ENCODE measurements at places on chromosomes 1 and 21.

GRCh38 chr1:184755226-184756065, 788 bp upstream of the EDEM3 start:
- DNase-seq: no peak

GRCh38 chr1:161962091-161962887, 61.4 kb downstream of the OLFML2B start:
- DNase-seq: no peak

- DNase-seq: no peak
Measured at GRCh38 chr1:61568460-61569302, 156.3 kb downstream of the TM2D1 start.

DNA sequence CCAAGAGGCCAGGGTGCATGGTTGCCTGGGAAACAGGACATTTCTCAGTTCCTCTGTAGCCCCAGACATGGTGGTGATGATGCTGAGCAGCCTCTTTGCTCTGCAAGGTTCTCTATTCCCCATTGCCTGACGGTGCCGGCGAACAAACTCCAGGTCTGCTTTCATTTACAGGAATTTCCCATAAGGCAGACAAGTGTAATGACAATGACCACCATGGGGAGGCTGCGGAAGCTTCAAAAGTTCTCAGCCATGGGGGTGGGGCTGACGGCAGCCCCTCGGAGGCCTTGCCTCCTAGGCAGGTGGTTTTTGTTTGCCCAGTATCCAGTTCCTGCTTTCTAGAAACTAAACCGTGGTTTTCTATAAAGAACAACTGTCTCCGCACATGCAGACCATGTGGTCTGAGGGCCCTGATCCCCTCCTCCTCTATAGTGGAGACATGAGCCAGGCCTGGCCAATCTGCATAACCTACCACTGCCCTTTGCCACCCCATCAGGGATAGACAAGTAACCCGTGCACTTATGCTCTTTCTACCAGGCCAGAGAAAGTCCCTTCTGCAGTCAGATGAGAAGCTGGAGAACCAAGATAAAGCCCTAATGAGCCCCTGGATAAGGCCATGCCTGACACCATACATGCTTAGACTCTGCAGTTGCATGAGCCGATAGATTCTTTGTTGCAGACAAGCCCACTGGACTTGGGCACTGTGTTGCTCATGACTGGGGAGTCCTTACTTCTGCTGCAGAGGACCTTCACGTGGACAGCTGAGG, 54.1 kb downstream of the LDLRAD2 start:
- DNase-seq: no peak

DNA sequence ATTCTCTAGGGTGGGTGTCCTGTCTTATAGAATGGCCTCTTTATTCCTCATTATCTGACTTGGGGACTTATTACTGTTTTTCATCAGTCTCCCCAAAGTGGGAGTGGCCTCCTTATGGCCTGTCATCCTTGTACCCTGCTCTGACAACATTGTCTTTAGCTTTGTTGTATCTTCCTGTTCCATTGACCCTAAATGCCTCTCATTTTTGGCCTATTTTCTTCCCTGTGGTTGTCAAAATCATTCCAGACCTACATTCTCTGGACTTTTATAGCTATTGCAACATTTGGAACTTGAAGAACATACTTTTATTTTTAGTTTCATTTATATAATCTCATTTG, 9.7 kb downstream of the SFT2D2 start:
- DNase-seq: no peak

GRCh38 chr1:23809751-23810171, 9.2 kb upstream of the GALE start:
- DNase-seq: no peak

GRCh38 chr1:62269851-62270495, 49.3 kb downstream of the KANK4 start:
- no peak for DNase-seq

- DNase-seq: no peak
Measured at GRCh38 chr1:180888870-180889269, 23.8 kb upstream of the KIAA1614 start.

DNA sequence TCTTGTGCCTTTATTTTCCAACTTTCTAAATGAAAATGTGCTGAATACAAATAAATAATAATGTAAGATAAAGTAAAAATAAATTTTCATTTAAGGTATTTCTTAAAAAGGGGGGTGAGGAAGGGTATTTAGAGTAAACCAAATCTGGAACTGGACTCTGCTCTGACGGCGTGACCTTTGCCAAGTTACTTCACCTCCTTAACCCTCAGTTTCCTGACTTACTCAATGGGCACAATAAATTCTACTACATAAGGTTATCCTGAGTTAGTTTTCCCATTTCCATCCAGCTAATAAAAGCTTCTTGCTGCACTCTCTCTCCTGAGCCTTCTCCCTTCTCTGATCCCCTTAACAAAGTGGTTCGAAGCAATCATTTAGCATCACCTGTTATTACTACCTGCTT, 93.9 kb downstream of the NID1 start:
- DNase-seq: no peak

DNA sequence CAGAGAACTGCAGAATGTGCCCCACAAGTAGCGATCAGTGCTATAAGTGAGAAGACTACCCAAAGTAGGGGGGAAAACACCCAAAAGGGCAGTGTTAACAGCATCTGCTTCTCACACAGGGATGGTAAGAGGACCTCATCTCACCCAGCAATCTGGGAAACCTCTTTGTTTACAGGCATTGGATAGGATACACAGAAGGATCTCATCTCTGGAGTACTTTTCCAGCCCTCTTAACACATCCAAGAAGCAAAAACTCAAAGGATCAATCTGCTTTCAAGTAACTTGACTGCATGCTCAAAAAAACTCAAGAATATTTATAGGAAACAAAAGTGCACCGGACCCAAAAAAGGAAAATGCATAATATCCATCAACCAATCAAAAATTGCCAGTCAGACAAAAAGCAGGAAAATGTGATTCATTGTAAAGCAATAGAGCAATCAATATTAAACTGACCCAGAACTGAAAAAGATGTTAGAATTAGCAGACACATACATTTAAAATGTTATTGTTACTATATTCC, 311.0 kb upstream of the CXADR start:
- no peak for DNase-seq

DNA sequence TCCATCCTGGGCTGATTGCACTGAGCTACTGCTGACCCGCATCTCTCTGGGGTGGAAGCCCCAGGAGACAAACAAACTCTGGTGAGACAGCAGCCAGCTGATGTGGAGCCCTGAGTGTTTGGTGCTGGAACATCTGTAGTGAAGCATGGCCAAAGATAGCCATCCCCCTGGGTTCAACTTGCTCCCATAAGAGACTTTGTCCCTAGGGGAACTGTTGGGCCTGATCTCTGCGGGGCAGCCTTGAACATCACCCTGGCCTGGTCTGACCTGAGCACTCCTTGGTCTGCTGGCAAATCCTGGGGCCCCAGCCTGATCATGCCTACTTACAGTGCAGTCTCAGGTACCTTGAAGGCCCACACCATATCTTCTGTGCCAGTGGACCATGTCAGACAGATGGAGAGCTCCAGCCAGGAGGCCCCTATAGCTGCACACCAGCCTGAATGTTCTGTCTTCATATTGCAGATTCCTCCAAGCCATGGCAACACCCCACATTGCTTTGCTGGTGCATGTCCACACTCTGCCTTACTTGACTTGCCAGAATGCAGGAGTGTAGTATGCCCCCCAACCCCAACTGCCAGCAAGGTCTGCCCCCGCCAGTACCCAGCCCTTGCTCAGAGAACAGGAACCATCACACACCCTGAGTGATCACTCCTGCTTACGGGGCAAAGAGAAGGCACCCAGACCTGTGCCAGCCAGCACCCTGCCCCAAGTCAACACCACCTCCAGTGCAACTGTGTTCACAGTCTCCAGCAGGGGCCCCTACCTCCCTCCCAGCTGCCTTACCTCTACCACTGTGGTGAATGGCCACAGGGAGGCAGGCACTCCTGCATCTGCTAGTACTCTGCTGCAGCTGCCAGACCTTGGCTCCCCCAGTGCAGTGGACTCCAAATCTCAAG, 690.5 kb upstream of the NR5A2 start:
- no peak for DNase-seq

- DNase-seq: no peak
Measured at GRCh38 chr1:40469327-40469726, 7.8 kb upstream of the ZFP69 start.

DNA sequence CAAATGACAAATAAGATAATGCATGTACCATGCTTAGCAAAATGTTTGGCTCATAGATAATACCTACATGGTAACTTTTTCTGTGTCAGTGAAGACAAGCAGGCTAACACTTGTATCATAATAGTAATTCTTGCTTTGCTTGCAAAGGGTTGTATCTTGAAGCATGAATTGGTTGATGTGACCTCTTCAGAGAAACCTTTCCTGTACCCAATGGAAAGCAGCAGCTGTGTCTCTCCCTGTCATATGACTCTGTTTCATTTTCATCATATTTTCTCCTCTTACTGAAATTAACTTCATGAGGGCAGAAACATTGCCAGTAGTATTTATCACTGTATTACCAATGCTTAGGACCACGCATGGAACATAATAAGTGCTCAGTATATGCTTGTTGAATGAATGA, 4.4 kb downstream of the SH2D1B start:
- no peak for DNase-seq

- DNase-seq: no peak
Measured at GRCh38 chr21:37128076-37128475, 55.0 kb downstream of the TTC3 start.

DNA sequence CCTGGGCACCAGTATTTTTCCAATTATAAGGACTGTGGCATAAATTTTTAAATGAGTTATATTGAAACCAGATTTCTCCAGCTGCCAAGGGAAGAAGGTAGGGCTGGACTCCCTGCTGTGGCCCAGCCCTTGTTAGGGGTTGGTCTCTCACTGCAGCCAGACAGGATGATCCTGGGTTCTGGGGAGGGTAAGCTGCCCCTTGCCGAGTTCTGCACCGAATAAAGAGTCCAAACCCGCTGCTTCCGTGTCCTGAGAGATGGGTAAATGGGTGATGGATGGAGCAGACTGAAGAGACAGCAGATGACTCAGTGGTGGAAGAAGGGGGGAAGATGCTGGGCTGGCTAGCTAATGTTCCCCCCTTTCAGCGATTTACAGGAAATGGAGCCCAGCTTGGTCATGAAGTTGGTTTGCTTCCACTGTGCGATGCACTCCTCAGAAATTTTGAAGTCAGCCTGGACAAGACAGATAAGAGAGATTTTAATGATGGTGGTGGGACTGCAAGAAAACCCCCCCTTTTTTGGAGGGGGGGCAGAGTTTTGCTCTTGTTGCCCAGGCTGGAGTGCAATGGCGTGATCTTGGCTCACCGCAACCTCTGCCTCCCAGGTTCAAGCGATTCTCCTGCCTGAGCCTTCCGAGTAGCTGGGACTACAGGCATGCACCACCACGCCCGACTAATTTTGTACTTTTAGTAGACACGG, 41.4 kb downstream of the YARS1 start:
- DNase-seq: no peak

DNA sequence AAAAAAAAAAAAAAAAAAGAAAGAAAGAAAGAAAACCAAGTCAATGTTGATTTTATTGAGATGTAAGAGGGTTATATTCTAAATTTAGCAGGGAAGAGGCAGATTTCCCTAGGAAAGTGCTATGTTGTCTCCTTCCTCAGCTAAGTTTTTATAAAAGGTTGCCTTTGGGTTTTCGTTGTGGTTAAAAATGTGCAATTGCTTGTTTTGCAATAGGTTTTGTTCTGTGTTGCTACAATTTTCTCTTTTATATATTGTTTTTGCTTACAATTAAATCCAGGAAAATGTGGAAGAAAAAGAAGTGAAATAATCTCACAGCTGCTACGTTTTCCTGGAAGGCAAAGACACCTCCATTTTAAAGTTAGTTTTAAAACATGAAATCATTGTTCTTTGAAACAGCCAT, 136.7 kb upstream of the C1orf105 start:
- no peak for DNase-seq

DNA sequence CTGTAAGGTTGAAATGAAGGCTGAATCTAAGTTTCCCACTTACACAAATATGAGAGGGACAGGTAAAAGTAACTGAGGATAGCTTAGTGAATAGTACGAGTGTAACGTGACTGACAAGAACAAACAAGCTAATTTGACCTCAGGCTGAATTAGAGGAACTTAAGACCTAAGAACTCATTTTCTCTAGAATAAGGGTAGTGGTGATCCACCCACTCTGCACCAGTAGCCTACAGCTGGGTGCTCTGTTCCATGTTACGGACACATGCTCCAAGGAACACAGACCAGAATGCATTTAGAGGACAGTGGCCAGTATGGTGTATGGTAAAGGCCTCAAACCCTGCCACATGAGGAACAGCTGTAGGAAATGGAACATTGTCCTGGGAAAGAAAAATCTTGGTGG, 14.9 kb upstream of the TMEM9 start:
- DNase-seq: no peak

GRCh38 chr1:151713874-151714273, 2.7 kb downstream of the CELF3 start:
- DNase-seq: no peak

GRCh38 chr1:99748419-99748818, 18.0 kb downstream of the FRRS1 start:
- DNase-seq: no peak

GRCh38 chr1:173285048-173285447, 77.9 kb upstream of the TNFSF4 start:
- no peak for DNase-seq

DNA sequence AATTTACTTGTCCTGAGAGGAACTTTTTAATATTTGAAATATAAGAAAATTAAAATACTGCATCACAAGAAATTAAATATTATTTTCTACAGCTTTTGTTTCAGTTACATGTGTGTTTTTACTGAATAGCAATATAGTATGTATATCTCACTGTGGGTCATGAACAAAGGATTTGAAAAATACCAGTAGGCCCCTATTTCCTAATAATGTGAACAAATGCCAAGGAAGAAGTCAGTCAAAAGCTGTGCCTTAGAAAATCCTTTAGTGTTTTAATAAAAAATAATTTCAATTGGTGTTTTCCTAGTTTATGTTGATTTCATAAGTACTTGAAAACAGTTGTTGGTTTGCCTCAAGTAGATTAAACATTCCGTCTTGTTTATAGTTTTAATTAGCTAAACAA, 46.7 kb downstream of the SMYD3 start:
- DNase-seq: no peak

DNA sequence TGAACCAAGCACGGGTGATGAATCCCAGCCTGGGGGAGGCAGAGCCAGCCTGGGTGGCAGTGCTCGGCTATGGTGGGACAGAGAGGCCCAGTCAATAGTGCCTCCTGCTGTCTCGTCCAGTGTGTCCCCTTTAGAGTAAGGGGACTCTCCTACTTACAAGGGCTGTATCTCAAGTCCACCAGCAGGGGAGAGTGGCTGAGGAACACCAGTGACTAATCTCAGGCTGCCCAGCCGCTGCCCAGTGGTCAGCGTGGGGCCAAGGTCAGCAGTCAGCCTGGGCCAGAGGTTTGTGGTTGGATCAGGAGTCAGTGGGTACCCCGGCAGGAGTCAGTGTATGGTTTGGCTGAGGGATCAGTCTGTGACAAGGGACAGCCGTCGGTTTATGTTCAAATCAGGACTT, 109.2 kb upstream of the RUNX3 start:
- no peak for DNase-seq
